Fibroblast of gingiva (primary cell): ENCODE measurements at places on chromosomes 4 and X.

- DNase-seq: peak; percentile 62
These were observed 3.5 kb downstream of the EPGN start for GRCh38 chr4:74311696-74312313.

DNA sequence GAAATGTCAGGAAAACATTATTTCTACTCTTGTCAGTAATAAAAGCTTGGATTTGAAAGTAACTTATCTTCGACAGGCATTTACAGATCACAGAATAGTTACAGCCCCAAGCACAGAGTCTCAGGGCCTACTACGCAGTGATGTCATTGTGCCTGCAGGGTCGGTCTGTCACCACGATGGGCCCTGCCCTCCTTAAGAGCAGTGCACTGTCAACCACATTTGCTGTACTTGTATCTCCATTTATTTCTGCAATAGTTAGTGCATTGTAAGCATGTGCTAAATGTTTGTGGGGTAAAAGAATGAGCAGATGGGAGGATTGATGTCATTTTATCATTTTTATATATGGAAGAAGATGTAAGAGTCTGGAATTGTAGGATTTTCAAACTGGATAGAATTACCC is 13.6 kb upstream of the CCKAR start:
- DNase-seq: no peak

GRCh38 chr4:3215733-3216132 is 33.2 kb upstream of the MSANTD1 start:
- no peak for DNase-seq

DNA sequence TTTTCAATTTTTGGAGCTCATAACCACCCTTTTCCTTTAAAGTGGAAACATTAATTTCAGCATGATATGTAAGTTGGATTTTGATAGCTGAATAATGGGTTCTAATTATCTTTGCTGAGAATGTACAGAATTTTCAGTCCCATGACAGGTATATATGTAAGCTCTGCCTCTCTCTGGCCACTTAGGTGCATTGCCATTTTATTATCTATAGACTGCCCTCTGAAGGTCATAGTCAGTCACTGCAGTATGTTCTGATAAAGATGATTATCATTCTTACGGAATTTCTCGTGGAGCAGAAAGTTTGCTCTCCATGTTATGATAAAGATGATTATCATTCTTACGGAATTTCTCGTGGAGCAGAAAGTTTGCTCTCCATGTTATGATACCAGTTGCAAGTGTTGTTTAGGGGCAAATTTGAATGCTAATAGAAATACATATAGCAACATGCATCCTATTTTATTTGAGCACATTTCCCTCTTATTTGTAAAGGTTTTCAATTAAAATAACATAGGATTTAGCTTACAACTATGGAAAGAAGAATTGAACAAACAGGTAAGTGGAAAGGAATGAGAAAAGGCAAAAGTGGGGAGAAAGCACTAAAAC is 10.4 kb downstream of the AFP start:
- DNase-seq: peak; percentile 46

DNA sequence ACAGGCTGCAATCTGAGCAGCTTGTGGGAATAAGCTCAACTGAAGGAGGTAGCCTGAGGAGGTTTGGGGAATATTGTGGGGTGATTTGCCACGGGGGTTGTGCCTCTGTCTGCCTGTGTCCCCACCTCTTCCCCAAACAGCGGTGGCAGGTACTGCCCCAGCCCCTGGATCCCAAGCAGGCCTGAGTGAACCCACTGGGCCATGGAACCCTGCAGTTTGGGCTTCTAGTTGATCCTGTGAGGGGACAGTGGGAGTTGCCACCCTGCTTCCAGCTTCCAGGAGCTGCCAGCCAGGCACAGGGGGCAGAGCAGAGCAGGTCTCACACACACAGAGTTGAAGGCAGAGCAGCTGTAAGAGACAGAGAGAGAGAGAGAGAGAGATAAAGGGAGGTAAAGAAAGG is 97.4 kb downstream of the PJA1 start:
- DNase-seq: no peak

- no peak for DNase-seq
These were observed 384.4 kb downstream of the PCDH7 start for GRCh38 chr4:31104577-31104976.

- no peak for DNase-seq
These were observed 40.9 kb downstream of the BRCC3 start for GRCh38 chrX:155112171-155112570.

DNA sequence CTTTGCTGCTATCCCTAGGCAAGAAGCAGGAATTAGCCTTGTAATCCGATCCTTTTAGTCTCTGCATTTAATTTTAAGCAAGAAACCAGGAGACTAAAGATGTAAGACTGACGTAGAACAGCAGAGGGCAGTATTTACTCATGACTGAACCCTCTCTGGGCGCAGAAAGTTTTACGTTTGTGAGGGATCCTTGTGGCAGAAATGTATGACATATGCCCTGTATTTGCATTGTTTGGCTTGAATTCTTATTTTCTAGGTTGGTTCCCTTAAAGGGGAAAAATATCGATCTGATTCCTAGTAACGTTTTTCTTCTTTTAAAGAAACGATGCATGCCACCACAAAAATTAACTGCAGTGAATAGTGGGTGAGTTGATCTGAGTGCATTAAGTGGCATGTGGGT is 1.3 kb upstream of the FAT4 start:
- DNase-seq: peak; percentile 89

DNA sequence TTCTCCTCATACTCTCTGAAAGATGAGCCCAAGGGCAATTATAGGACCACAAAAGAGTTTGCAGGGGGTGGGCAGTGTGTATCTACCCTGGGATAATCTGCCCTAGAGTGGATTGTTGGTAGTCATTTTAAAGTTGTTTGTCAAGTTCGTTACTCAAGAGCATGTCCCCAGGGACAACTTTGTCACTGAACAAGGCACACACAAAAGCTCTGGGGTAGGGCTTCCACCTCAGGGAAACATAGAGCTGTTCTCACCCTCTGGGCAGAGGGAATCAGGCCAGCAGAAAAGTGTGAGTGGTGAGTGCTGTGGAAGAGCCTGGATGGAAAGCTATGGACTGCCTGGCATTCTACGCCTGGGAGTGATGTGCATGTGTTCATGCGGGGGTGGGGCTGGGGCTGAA is 23.3 kb upstream of the LEF1 start:
- no peak for DNase-seq

DNA sequence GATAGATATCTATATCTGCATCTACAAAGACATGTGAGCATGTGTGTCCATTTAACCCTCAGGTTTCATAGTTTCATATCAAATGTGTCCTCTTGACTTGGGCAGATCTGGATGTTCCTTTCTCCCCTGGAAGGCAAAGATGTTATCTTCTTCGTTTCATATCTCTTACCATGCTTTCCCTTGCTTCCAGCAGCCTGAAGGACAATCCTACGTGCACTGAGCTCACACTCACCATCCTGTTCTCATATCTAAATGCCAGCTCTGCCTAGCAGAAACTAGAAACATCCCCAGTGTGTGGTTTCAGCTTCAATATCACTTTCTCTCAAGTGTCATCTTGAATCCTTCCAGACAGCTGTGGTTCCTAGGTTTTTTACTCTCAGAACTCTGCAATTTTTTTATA is 66.2 kb downstream of the ZAR1 start:
- no peak for DNase-seq

DNA sequence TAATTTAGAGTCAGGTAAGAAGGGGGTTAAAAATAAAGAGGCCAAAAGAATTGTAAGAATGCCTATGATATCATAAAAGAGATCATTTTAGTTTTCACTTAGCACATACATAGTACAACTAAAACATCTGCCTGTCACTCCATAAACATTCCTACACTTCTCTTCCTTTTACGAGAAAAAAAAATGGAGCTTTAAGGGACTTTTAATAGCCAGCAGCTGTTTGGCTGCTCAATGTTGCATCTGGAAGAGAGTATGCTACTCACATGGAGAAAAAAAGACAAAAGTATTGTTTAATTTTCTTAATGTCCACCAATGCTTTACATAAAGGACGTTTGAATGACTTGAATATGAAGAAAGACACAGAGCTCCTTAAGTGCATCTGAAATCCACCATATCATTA is 48.7 kb upstream of the TNIP3 start:
- no peak for DNase-seq

- DNase-seq: no peak
These were observed 1192.1 kb upstream of the PRKX start for GRCh38 chrX:4905576-4905975.

- DNase-seq: peak; percentile 47
These were observed 57.8 kb upstream of the XAGE1B start for GRCh38 chrX:52574416-52575275.

GRCh38 chrX:135393051-135393450 is 28.7 kb upstream of the SMIM10L2A start:
- no peak for DNase-seq

- DNase-seq: peak; percentile 52
These were observed 1.5 kb downstream of the FRYL start for GRCh38 chr4:48778431-48779094.

- DNase-seq: no peak
These were observed 46.2 kb upstream of the IGFBP7 start for GRCh38 chr4:57156242-57156990.

DNA sequence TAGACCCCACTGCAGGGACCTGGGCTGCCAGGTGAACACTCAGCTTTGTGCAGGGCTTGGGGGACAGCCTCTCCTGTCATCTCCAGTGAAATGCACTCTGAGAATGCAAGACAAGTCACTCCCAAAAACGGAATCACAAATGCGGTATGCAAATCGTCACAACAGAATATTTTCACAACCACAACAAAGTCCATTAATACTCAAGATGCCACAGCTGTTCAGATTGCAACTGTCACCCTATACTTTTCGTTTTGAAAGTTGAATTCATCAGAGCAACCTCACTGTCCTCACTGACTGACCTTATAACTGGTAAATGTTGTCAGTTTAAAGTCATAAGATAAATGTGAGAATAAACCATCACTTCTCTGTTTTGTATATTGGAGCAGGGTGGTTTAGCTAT is 16.6 kb downstream of the JAKMIP1 start:
- no peak for DNase-seq

DNA sequence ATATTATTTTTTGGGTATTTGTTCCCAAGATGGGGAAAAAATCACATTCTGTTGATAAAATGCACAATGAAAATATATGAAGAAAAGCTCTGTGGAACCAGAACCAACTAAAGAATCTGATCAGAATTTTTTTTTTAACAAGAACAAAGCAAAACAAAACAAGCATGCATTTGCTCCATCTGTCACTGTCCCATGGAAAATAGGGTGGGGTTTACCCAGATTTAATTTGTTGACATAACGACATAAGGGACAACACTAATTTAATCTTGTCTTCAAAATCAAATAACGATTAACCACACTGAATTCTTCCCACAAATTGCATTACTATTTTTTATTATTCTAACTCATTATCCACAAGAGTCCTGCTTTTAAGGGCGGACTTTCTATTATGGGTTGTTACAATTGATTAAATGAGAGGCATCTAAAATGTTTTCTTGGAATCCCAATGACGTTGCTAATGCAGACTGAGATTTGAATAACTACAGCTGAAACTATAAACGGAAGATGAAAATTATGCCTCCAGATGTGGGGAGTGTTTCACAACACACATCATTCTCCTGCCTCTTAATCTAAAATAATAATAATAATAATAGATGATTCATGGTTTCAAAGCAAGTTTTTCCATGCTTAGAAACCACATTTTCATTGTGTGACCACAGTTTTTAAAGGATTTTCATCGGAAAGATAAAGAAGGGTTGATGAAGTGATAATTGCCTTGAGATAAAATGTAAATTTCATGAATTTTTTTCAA is 307.0 kb upstream of the CPEB2 start:
- peak; percentile 62 for DNase-seq

- DNase-seq: no peak
These were observed 231.3 kb downstream of the SHOX start for GRCh38 chrX:861921-862320.

GRCh38 chr4:144646523-144647094 is 653 bp downstream of the HHIP start:
- no peak for DNase-seq

DNA sequence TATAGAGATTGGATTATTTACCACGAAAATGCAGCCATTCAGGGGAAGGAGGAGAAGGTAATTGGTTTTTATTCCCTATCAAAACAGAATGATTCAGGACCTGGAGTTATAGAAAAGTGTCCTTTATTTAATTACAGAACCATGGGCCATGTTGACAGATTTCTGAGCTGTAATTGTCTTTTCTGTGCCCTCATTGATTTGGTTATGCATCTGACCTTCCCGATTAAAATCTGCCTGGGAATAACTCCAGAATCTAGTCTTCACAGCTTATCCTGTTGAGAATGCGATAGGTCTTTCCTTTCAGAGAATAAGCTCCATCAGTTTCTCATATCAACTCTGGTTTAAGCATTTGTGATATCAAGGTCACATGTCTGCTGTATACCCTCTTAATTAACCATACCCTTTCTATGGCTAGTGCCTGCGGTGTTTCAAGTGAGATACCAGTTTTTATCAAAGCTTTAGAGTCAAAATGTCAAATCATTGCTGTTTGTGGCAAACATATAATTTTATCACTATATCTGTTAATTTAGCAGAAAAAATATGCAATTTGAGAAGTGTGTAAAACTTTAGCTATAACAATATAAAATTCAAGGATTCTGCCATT is 37.2 kb upstream of the ANK2 start:
- no peak for DNase-seq

DNA sequence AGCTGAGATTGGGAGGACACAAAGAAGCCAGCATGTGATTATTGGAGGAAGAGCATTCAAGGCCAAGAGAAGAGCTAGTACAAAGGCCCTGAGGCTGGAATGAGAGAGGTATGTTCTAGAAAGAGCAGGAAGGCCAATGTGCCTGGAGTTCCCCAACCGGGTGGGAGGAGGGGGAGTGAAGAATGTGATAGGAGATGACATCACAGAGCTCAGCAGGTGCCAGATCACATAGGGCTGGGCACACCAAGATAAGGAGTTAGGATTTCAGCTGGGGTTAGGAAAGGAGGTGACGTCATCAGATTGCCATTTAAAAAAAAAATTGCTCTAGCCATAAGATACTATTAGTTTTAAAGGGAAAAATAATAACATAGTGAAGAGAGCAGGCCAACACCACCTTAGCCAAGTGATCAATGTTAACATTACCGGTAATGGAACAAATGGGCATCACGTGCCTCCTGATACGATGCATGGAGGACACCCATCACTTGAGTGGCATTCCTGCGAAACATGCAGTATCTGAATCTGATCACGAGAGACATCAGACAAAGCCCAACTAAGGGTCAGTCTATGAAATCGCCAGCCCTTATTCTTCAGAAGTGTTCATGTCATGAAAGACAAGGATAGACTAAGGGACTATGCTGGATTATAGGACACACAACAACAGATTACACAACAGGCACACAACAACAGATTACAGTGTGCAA is 344.3 kb downstream of the BCOR start:
- no peak for DNase-seq

GRCh38 chrX:38636949-38637819 is 75.8 kb downstream of the TSPAN7 start:
- no peak for DNase-seq

GRCh38 chr4:181685461-181685860 is 557.7 kb upstream of the TENM3 start:
- DNase-seq: peak; percentile 6

GRCh38 chr4:6048537-6048936 is 30.3 kb upstream of the C4orf50 start:
- no peak for DNase-seq
